Activated naive CD8-positive, alpha-beta T cell treated with anti-CD3 and anti-CD28 coated beads for 36 hours (primary cell): ENCODE measurements at places on chromosomes 5 and 9. TPM values are rescaled to one million over a fixed set of nuclear protein-coding genes. Genes with fewer than 3 reads are reported as not detected.

DNA sequence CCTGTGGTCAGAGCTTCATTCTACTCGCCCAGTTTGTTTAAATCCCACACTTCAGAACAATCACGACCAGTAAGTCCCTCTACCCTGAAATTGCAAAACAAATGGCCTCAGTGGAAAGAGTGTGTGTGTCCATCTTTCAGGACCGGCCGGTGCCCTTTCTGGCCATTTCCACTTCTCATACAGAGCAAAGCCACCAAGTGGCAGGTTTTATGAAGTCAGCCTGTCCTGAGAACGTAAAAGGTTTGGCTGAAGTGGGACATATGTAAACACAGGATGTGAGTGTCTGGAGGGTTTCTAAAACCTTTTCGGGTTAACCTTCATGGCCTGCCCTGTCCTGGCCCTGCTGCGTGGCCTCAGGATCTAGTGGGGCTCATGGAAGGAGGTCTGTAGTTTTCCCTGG, 24.7 kb downstream of the NXNL2 start:
- no peaks in the 10 kb centered on the region for H3K36me3 ChIP-seq
- H3K4me3 ChIP-seq, result no peak overlapping the region
- no peak for DNase-seq

The SPATA31D4 gene
- not detected for total RNA-seq

- no peak overlapping the region for H3K27ac ChIP-seq
- H3K4me3 ChIP-seq, result no peak overlapping the region
- H3K36me3 ChIP-seq, result no peaks in the 10 kb centered on the region
- no peak for DNase-seq
Observed at GRCh38 chr5:15741591-15741990, 241.6 kb downstream of the FBXL7 start.

The ESM1 gene
- not detected for total RNA-seq

DNA sequence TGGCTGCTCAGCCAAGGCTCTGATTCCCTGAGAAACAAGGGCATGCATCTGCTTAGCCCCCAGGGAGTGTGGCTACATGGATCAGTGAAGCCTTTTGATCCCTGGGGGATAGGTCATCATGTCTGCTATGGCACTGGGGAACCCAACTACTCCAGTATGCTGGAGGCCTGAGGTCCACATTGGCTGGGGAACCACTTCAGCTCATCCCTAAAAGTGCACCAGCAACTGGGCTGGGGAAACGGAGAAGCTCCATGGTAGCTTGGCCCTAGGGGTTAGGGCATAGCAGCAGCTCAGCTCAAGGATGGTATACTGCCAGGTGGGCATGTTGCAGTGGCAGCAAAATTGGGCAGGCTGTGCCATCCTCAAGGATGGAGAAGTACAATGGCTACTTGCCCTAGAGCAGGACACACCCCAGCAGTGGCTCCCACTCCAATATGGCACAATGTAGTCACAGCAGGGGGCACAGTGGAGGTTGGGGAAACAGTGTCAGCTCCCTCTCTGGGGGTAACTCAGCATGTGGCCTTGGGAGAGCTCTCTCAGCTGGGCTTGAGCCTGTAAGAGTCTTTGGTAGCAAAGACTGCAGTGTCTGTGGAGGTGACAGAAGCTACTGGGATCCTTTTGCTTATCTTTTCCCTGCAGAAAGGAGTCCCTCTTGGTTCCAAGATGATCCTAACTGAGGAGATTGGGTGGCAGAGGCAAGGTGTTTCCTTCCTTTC, 111.5 kb upstream of the FSTL4 start:
- H3K36me3 ChIP-seq, result no peaks in the 10 kb centered on the region
- H3K27ac ChIP-seq, result no peak overlapping the region
- DNase-seq, result no peak
- H3K4me1 ChIP-seq, result no peaks in the 10 kb centered on the region
- H3K4me3 ChIP-seq, result no peak overlapping the region

GRCh38 chr5:52943285-52943684, 45.9 kb upstream of the ITGA2 start:
- H3K36me3 ChIP-seq, result no peaks in the 10 kb centered on the region
- no peak for DNase-seq
- peaks cover 4% of the 10 kb centered on the region for H3K4me1 ChIP-seq
- H3K27me3 ChIP-seq, result no peaks in the 10 kb centered on the region
- H3K27ac ChIP-seq, result no peak overlapping the region

GRCh38 chr5:78659114-78659513, 10.5 kb upstream of the LHFPL2 start:
- DNase-seq, result no peak
- no peaks in the 10 kb centered on the region for H3K4me1 ChIP-seq
- no peak overlapping the region for H3K4me3 ChIP-seq
- no peaks in the 10 kb centered on the region for H3K36me3 ChIP-seq
- peaks cover 7% of the 10 kb centered on the region for H3K27me3 ChIP-seq
- H3K27ac ChIP-seq, result no peak overlapping the region

The ZBTB34 gene
- 4.4 TPM for total RNA-seq

DNA sequence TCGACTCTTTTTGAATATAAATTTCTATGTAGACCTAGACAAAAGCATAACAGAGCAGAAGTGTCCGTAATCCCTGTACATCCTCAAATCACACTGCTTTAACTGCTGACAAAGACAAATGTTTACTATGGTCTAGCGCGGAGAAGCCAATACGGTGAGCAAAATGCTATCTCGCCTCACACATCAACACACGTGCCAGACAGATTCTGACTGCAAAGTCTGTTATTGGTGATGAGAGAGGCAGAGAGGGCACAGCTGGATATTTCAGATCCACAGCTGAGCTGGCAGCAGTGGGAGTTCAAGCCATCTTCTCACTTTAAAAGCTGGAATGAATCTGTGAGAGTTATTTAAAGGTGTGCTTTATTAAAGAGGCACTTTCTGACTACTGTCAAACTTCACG, 124.3 kb downstream of the ARL15 start:
- H3K4me3 ChIP-seq, result no peak overlapping the region
- no peaks in the 10 kb centered on the region for H3K27me3 ChIP-seq
- peaks cover 2% of the 10 kb centered on the region for H3K4me1 ChIP-seq
- H3K27ac ChIP-seq, result no peak overlapping the region
- DNase-seq, result no peak
